ENCODE measurements at places on chromosomes 12 and 14. TPM values are rescaled to one million over a fixed set of nuclear protein-coding genes. Genes with fewer than 3 reads are reported as not detected.

DNA sequence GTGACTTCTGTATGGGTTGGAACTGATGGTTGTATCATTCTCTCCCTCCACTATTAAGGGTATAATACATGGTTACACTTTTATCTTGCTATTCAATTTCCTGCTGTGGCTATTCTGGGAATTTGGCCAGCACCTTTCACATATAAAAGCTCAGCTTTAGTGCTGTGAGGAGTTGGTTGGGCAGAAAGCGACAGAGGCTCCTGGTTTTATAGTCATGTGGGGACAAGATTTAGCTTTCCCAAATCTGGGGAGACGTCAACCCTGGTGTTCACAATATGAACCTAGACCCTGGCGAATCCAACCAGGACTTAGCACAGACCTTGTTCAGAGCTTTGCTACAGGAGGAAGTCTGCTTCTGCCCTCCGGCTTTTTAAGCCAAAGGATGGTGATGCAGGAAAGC lies 36.5 kb downstream of the FOS start:
- no peak for DNase-seq

DNA sequence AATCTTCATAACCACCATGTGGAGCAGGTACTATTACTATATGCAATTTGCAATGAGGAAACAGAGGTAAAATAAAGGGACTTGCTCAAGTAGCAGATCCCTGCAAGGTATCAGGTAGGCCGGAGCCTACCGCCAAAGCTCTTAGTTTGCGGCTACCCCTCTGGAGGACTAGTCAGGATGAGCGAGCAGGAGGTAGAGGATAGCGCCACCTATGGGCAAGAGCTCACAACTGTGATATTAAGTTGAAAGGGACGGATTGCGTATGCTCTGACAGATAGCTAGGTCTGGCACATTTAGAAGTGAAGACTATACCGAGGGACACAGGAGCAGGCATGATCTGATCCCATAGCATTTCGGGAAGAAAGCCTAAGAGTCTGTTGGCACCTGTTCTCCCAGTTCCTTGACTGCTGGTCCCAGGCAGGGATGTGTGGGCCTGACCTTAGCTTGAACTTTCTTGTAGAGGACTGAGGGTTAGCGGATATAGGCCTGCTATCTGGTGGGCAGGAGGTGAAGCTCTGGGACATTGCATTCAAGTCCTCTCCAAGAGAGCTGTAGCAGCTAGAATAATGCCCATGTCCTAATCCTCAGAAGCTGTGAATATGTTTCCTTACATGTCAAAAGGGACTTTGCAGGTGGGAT lies 48.0 kb downstream of the SLC17A8 start:
- DNase-seq, result no peak

HOXC6 gene
- 0.41 TPM for total RNA-seq

PMCH gene
- not detected for total RNA-seq

DNA sequence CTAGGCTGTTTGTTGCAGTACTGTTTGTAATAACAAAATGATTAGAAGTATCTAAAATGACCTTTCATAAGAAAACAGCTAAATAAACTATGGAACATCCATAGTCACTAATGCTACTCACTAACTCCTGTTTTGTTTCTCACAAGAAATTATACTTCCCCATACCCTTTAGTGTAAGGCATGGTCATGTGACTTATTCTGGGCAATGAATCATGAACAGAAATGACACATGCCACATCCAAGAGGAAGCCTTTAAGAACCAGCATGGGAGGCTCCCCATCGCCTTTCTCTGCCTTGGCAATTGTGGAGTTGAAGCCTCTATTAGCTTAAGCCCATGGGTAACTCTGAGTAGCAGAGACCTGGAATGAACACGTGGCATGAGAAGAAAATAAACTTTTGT lies 49.3 kb downstream of the KSR2 start:
- DNase-seq, result no peak

- no peak for DNase-seq
These were observed 1306.7 kb upstream of the TMEM132C start for GRCh38 chr12:126960221-126960620.

GRCh38 chr12:128711486-128711885 lies 112.3 kb downstream of the SLC15A4 start:
- no peak for DNase-seq

- no peak for DNase-seq
These were observed 5.3 kb downstream of the SLC5A8 start for GRCh38 chr12:101204602-101205304.

KCNK10 gene
- total RNA-seq, result not detected

GPR84 gene
- 0.22 TPM for total RNA-seq

ANKRD52 gene
- total RNA-seq, result 23.9 TPM

DNA sequence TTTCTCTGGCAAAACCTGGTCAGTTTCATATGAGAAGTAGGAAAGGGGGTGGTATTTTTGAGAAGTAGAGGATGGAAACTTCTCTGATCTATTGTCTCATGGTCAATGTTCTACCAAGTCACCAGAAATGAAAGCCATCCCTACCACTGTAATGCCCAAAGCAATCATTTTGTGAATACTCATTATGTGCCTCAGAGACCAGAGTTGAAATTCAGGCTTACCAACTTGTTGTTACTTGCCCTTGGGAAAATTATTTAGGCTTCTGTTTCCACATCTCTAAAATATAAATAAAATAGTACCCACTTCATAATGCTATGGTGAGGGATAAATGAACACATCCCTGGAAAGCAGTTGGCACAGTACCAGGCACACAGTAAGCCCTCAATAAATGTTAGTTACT lies 723.7 kb upstream of the TBX3 start:
- DNase-seq, result no peak

DNA sequence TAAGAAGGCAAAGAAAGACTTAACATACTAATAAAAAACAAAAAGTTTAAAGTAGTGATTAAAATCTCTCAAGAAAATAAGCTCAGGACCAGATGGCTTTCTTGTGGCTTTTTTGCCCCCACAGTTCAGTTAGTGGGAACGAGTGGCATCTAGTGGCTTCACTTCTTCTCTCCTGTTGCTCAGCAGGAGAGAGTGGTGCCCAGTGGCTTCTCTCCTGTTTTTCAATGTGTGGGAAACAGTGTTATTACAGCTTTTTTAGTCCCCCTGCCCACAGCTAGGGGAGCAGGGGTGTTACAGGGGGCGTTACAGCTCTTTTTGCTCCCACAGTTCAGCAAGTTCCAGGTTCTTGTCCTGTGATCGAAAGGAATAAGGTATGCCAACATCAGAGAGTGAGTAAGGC lies 135.2 kb downstream of the RERGL start:
- DNase-seq, result no peak

DNA sequence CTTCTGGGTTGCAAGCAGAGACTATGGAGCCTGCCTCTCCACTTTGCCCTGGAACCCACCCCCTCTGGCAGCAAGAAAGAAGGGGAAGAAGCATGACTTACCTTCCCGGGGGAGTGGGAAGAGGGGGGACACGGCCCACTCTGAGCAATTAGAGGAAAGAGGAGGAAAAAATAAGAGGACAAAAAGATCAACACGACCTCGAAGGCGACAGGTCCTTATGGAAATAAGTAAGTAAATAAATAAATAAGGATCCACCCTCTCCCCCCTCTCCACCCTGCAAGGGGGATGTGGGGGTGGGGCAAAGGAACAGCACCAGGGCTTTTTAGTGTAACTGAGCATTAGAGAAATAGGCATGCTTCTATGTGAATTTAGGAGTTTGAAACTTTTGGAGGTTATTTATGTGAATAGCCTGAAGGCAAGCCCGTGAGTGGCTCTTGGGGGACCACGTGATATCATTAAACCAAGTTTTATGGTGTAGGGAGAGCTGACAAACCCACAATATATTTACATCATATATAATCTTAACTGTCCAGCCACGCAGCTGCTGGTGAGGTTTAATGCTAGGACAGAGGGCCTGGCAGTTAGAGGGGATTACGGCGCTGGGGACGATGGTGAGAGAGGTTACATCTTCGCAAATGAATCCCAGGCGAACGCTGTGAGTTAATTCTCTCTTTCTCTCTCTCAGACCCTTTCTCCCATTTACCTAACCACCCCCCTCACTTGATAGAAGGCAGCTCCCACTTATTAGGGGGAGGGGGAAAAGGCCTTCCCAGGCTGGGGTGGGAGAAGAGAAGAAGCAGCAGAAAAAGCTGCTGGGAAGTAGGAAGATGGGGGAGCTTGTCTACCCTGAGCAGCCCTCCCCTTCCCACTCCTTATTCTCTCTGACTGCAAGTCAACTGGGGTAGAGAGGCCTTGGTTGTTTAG lies 4.8 kb downstream of the HOXC5 start:
- no peak for DNase-seq

NPFF gene
- total RNA-seq, result not detected

- DNase-seq, result no peak
These were observed 7.2 kb downstream of the TMEM19 start for GRCh38 chr12:71693126-71693525.

GRCh38 chr12:47903151-47903611 lies 1.6 kb downstream of the VDR start:
- DNase-seq, result no peak

PDE3A gene
- 152 TPM for total RNA-seq

ATG14 gene
- total RNA-seq, result 12.8 TPM

DNA sequence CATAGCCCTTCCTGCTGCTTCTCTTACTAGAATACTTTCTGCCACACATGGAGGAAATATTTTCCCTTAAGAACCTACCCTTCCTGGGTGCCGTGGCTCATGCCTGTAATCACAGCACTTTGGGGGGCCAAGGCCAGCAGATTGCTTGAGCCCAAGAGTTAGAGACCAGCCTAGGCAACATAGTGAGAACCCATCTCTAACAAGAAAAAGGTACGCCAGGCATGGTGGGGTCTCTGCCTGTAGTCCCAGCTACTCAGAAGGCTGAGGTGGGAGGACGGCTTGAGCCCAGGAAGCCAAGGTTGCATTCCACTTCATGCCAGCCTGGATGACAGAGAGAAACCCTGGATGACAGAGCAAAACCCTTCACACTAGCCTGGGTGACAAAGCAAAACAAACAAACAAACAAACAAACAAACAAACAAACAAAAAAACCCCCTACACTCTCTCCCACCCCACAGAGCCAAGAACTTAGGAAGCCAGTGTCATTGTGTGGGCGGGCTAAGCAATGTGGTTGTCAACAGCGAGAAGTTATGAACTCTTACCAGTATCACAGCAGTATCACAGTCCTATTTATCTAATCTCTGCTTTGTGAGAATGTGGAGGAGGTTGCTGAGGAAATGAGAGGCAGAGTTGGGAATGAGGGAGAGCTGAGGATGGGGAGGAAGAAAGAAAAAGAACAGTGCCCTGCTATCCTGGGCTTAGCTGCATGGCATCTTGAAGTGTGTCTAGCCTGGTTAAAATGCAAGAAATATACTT lies 53.8 kb upstream of the CLEC14A start:
- no peak for DNase-seq

DNA sequence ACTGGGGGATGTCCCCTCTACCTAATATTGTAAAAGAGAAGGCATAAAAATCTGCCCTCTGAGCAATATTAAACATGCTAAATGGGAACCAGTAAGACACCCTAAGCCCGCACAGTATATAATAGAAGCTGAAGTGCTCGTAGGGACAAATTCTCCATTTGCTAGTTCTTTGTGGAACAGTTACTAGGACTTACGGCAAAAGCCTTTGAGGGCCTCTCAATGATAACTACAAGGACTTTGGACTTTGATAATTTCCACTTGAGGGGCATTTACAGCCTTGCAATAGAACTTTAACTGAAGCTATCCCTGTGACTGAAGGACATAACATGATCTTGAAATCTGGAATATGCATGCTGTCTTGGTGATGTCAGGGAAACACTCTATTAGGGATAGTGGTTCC lies 111.5 kb upstream of the IFNG-AS1 start:
- no peak for DNase-seq
